PC-3 (cell line): ENCODE measurements at places on chromosomes 12 and 14. TPM values are rescaled to one million over a fixed set of nuclear protein-coding genes. Genes with fewer than 3 reads are reported as not detected.

GRCh38 chr12:77742631-77743030 is 88.1 kb upstream of the NAV3 start:
- H3K36me3 ChIP-seq, result no peaks in the 10 kb centered on the region
- DNase-seq, result peak; percentile 22
- peaks cover 5% of the 10 kb centered on the region; the same call in 1 of the 2 replicates for H3K27me3 ChIP-seq
- no peak overlapping the region for H3K4me3 ChIP-seq

DNA sequence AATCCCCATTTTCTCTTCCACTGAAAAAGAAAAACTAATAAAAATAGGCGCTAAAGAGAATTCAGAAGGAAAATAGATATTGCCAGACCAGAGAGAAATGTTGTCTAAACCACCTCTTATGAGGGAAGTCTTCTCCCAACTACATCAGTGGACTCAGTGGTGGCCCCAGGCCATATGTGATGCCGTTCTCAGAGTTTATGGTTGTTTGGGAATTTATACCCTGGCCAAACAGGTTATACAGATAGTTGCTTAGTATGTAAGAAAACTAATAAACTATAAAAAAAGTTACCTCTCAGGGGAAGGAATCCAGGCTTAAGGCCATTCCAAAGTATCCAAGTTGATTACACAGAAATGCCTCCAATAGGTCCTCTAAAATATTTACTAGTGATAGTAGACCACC is 103.4 kb upstream of the RBM19 start:
- no peaks in the 10 kb centered on the region for H3K4me1 ChIP-seq
- H3K4me3 ChIP-seq, result no peak overlapping the region
- H3K36me3 ChIP-seq, result no peaks in the 10 kb centered on the region
- peak; percentile 59 for DNase-seq

Gene PKP2
- total RNA-seq, result 12.7 TPM in 2 replicates

DNA sequence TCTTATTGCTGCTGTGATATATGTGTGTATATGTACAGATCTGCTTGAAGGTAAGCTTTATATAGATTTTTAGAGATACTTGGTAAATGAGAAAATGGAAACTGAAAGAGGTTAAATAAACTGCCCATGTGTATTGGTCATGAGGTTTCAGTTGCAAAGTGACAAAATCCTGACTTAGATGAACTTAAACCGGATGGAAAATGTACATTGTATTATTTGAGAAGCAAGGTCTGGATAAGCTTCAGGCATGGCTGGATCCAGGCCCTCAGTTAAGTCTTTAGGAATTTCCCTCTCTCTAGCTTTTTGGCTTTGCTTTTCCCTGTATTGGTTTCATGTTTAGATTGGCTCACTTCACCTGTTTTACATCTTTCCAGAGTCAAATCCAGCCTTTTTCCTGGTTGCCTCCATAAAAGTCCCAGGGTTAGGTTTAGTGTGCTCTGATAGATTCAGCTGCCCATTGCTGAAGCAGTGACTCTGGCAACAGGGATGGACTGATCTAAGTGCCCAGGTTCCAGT is 21.0 kb upstream of the MAP1LC3B2 start:
- no peak overlapping the region for H3K27ac ChIP-seq
- no peaks in the 10 kb centered on the region for H3K27me3 ChIP-seq
- no peaks in the 10 kb centered on the region for H3K36me3 ChIP-seq
- peaks cover 33% of the 10 kb centered on the region for H3K4me1 ChIP-seq
- H3K4me3 ChIP-seq, result no peak overlapping the region

DNA sequence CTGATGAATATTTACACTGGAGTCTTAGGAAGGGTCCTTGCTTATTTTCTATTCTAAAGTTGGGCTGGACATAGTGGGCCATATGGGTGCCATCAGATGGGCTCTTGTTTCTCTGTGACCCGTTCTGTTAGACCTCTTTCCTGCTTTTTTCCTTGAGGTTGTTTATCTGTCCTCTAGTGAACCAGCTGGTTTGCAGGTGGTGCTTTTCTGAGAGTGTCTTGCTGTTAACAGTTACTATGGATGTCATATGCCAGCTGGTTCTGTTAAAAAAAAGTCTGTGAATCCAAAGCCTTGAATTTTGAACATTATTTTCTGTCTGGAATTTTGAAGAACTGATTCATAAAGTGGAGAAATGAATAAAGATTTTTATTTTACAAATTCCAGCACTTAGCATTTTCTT is 29.2 kb downstream of the ZC3H14 start:
- no peak overlapping the region for H3K27ac ChIP-seq
- peaks cover 44% of the 10 kb centered on the region for H3K36me3 ChIP-seq
- no peak overlapping the region for H3K4me3 ChIP-seq
- H3K4me1 ChIP-seq, result no peaks in the 10 kb centered on the region
- DNase-seq, result no peak
- no peaks in the 10 kb centered on the region for H3K27me3 ChIP-seq

DNA sequence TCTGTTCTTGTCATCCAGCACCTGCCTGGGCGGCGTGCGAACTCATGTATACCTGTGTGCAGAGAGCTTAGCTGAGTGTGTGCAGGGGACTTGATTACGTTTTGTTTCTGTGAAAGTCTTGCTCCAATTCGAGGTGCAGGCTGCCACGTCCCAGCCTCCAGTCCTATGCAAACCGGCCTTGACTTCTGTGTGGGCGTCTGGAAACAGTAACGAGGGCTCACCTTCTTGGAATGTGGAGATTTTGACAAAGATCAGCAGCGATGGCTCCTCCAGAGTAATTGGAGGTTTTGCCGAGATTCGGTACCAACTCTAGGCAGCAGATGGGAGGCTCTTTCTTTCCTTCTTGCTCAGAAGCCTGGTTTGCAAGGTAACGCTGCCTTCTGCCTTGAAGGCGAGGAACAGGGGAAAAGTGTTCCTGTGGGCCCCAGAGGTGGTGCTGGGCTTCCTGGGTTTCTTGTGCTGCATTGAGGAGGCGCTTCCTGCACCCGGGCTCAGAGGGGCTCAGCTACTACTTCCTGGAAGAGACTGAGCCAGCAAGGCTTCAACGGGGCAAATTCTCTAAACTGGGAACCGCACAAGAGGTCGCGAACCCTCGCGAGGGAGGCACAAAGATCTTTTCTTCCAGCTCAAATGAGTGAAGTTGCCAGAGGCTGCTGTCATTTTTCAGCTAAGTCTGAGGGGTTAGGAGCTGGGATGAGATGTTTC is 249.0 kb downstream of the AACS start:
- H3K4me3 ChIP-seq, result no peak overlapping the region
- peaks cover 55% of the 10 kb centered on the region for H3K27me3 ChIP-seq
- H3K27ac ChIP-seq, result no peak overlapping the region
- H3K4me1 ChIP-seq, result no peaks in the 10 kb centered on the region
- H3K36me3 ChIP-seq, result no peaks in the 10 kb centered on the region
- no peak for DNase-seq

DNA sequence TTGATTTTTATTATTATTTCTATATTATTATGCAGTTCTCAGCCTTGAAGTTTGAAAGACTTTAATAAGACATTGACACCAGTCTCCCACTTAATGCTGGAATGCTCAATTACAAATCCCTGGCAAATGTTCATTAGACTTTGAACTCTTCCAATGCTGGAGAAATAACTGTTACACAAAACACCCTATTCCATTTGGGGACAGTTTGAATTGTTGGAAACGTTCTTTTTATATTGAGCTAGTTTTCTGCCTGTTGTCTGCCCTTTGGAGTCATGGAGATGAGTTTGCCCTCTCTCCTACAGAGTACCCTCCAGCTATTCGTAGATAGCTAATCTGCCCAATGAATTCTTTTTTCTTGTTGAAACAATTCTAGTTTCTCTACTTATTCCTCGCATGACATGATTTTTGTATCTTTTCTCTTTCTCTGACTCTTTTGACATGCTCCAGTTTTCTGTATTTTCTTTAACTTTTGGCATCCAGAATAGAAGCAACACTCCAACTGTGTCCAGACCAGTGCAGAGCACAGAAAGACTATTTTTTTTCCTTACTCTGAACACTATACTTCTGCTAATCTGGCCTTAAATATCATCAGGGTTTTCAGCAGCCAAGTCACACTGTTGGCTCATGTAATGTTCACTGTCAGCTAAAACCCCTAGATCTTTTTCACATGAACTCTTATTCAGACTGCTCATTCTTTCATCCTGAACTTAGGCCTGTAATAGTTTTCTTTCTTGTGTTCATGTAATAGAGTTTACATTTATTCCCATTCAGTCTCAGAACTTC is 379.3 kb downstream of the RAD51B start:
- H3K27me3 ChIP-seq, result no peaks in the 10 kb centered on the region
- H3K27ac ChIP-seq, result no peak overlapping the region
- DNase-seq, result no peak
- no peaks in the 10 kb centered on the region for H3K4me1 ChIP-seq
- H3K36me3 ChIP-seq, result no peaks in the 10 kb centered on the region
